Germinal center (tissue), 1 donor: ENCODE measurements at places on chromosomes 1 and 21.

GRCh38 chr1:236638945-236639344 is 34.6 kb upstream of the HEATR1 start:
- no peak for DNase-seq

DNA sequence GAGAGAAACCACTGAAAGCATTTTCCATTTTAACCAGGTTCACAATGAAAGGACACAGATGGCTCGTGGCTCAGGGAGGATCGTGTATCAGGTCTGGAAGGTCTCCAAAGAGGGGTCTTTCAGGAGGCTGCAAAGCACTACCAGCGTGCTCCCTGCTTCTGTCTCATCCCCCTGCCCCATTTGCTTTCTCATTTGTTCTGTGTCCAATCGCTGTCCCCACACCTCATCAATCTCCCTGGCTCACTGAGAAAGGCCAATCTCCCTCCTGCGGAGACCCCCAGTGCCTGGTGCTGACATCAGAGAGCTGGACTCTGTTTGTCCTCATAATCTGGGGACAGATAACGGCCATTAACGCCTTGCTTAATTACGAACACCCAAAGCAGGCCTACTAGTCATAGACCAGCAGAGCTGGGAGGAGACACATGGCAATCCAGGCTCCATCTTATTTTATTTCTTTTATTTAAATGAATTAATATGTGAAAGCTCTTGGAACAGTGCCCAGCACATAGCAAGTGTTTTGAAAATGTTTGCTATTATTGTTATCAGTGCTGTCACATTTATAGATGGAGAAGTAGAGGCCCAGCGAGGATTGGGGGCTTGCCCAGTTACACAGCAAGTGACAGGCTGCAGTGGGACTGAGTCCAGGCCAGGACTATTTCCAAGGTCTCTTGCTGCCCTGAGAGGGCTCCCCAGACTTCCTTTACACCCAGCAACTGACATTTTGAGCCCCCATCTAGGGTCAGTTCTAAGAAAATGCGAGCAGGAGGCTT is 341.0 kb upstream of the USP24 start:
- no peak for DNase-seq

DNA sequence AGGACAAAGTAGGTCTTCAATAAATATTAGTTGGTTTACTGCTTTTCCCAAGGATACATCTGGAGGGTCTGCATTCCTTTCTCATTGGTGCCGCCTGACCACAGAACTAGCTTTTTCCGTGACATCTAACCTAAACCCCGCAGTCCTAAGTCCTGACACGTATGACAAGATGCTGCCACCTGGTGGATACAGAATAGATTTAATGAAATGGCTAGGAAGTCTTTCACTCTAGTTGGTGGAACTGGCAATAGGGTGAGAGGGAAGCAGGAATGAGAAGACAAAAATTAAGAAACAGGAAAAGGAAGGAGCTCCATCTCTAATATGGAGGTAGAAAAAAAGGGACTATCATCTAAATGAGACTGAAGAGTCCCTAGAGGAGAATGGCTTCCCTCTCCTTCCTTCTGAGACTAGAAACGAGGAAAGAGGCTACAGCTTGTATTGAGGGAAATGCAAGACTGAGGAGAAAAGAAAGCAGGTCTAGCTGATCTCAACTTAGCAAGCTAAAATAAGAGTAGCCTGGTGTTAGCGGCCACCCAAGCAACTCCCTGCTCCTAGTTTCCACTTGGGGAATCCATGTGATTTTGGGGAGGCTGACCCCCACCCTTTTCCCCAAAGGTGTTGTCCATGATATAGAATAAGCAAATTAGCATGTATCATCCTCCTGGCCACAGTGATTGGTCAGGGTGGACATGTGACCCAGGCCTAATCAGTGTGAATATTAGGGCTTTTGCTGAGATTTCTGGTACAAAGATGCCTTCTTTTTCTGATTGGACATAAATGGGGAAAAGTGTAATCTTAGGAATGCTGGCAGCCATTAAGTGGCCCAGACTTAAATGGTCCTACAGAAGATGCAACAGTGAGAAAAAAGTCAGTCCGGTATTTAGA is 5.9 kb downstream of the RFX5 start:
- DNase-seq, result peak; percentile 62

DNA sequence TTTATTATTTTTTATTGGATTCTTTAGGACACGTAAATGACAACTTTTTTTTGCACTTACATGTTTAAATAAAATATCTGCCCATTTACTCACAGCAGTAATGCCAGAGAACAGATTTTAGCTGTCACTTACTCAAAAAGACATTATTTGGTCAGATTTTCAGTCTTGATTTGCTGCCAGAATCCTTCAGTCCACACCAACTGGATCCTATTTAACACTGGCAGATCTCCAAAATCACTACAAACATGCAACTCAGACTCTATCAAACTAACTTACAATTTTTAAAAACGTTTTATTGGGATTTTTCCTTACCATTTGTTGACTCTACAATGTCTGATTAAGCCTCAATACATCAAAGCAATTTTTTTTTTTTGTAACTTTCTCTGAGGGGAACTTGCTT is 11.1 kb downstream of the ATP6V1G3 start:
- no peak for DNase-seq

DNA sequence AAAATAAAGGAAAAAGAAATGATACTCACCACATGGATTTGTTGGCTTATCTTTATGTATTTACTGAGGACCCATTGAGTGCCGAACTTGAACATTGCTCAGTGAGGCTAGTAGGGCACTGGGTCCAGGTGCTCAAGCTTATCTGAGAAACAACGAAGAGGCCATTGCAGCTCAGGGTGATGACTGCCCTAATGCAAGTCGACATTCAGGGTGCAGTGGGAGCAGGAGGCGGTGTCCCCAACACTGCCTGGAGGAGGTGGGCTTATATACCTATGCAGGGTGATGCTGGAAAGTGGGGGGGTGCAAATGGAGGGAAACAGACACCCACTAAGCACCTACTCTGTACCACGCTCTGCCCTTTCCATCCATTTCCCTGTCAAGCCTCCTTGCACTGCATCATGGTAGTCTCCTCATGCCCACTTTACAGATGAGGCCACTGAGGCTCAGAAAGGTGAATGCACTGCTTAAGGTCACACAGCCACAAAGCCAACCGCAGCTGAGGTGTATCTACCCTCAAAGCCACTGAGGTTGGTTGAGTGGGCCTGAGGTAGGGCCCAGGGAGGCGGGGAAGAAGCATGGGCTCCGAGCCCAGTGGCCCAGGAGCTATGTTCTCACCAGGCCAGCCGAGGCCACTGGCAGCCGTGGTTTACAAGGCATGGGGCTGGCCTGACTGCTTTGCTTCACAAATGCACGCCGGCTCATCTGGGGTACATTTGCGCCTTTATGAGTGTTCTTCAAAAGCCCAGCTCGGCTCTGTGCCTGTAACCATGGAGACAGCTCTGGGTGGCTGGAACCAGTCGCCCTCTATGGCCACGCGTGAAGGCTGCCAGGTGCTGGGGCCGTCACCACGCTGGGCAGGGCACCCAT is 103.8 kb downstream of the EPHB2 start:
- DNase-seq, result no peak

DNA sequence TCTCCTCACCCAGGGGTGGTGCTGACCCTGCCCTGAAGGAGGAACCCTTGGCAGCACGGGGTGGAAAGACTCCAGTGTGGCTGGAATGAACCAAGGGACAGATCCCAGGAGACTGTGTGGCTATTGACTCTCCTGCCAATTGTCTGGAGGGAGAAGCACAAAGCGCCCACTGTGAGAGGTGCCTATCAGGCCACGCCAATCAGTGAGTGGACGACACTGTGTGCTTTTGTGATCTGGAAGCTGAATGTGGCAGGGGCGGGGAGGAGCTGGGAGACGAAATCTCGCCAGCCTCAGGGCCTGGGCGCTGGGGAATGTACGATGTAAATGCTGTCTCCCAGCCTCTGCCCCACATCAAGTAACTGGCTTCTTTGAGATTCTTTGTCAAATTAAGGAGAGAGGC is 167.1 kb downstream of the ZBTB18 start:
- DNase-seq, result no peak
